ENCODE measurements at places on chromosomes 6 and 20.

DNA sequence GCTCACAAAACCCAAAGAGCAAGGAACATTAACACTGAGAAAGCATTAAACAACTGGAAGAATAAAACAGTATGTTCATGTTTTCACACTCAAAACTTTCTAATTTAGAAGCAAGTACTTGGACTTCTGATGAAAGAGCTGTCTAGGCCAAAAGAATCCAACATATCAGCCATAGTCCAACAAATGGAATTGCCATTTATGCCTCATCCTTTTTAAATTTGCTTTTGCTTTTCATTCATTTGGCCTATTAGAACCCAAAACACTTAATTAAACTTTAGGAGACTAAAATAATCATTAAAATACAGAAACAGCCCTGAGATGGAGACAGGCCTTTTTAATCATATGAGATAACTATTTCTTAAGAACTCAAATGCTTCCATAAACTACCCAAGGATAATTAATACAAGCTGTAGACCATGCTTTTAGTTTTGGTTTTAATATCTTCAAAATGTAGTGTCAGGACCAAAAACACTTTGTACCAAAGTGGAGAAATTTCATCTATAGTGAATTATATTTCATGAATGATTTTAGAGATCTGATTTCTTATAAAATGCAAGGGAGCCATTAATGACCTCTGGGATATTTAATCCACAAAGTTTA lies 166.5 kb downstream of the KIF6 start:
- DNase-seq, result no peak

DNA sequence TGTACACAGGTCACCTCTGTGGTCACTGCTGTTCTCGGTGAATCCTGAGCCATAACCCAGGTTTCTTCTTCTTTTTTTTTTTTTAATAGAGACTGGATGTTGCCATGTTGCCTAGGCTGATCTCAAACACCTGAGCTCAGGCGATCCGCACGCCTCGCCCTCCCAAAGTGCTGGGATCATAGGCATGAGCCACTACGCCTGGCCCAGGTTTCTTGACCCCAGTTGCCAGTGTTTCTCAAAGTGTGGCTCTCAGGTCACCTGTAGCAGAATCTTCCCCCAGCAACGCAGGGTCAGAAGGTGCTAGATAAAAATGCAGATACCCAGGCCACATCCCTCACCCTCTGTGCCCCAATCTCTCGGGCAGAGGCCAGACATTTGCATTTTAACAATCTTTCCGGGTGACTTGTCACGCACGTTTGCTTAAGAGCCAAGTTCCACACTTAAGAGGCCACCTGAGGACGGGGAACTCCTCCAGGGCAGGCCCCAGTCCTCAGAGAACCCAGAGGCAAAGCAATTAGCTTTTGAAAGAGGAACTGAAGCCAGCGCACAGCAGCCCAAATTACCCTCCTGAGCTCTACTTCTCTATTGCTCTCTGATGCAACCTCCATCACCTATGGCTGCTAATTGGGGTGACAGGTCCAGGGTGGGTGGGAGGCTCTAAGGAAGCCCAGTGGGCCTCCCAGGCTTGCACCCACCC lies 81.8 kb downstream of the NFATC2 start:
- no peak for DNase-seq

DNA sequence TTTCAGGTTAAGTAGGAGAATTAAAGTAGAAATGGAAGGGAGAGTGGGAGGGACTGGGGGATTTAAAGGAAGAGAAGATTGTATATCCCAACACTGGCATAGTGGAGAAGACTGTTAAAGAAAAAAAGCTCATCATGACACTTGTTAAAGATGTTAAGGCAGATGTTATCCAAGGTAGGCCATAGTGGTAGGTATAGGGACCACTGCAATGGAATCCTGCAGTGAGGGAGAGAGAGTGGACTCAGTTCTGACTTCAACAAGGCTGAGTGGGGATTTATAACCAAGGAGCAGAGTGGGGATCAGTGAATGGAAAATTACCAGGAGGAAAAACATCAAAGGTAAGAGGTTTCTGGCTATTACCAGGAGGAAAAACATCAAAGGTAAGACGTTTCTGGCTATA lies 21.1 kb downstream of the SMPDL3A start:
- no peak for DNase-seq

GRCh38 chr6:158648682-158649131 lies 1.1 kb upstream of the SYTL3 start:
- no peak for DNase-seq

- no peak for DNase-seq
These were observed 15.4 kb downstream of the EZR start for GRCh38 chr6:158803733-158804143.

DNA sequence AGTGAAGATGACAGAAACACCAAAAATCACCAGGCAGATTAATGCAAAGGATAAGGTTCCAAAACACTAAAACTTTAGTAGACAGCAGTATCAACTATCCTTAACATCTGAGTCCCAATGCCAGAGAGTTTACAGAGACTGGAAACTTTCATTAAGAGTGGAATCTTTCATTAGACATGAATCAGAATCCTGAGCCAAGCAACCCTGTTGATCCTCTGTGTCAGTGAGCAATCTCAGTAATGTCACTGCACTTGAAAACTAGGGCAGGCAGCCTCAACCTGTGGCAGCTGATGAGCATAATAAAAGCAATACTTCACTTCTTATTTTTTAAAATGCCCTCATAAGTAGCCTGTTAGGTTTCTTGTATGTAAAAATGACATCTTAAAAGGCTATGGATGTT lies 252.8 kb upstream of the PLN start:
- no peak for DNase-seq

DNA sequence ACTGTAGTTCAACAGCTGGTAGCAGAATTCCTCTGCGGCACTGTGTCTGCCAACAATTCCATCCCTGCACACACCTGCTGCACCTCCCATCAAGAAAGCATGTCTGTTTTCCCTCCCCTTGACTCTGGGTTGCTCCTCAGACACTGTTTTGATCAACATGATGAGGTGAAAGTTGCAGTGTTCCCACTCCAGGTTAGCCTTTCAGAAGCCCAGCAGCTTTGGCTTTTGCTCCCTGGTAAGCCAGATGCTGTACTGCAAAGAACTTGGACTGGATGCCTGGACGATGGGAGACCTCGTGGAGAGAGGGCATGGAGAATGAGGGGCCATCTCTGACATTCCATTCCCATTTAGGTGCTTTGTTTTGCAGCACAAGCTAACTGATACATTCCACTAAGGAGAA lies 79.1 kb upstream of the MAFB start:
- no peak for DNase-seq

DNA sequence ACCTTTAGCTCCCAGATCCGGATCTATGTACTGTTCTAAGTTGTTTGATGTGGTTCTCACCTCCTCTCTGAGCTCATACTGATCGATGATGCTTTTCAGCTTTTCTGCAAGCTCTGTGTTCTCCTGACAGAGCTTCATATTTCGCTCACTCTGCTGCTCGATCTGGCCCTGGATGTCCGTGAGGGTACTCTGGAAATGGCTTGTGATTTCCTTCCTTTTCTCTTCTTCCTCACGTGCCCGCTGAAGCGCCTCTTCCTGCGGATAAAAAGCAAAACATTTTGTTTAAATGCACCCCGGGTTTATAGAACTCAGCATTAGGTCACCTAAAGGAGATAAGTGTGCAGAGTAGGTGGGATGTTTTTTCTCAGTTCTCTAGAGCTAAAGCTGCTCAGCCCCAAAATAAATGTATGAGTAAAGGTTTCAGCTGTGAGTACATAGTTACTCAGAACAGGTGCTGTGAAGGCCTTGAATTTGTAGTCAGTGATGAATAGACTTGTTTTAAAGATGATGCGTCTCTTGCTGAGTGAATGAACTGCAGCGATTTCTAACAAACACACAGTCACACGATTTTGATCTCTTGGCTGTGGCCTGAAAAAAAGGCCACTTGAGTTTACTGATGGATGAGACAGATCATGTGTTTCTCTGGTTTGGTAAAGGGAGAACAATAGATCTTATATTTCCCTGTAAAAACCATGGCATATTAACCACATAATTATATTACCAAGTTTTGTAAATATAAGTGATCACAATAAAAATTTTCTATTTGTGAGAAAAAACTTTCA lies 29.1 kb downstream of the TXLNB start:
- DNase-seq, result no peak

All from CMK (cell line).